Peyer's patch (tissue), 4 donors: ENCODE measurements at places on chromosomes 16 and 17. TPM values are rescaled to one million over a fixed set of nuclear protein-coding genes. Genes with fewer than 3 reads are reported as not detected.

Gene ERN1
- total RNA-seq, result 17.2 TPM

Gene CDK5R1
- 0.88 TPM for total RNA-seq

Gene NGFR
- total RNA-seq, result 0.70 TPM

Gene PLA2G10
- total RNA-seq, result 15.7 TPM

Gene SERPINF2
- 4.6 TPM for total RNA-seq

Gene KRTAP9-2
- not detected for total RNA-seq

Gene ADAD2
- not detected for total RNA-seq

Gene RNF43
- total RNA-seq, result 104 TPM

Gene KRT27
- not detected for total RNA-seq

Gene CA10
- not detected for total RNA-seq

Gene CACNA1G
- total RNA-seq, result not detected

Gene PCTP
- total RNA-seq, result 16.0 TPM

Gene CDYL2
- 8.7 TPM for total RNA-seq

Gene COTL1
- 42.2 TPM for total RNA-seq

Gene KRTAP1-5
- not detected for total RNA-seq

Gene RETREG3
- total RNA-seq, result 31.4 TPM

Gene C16orf96
- total RNA-seq, result not detected

Gene SPN
- 2.5 TPM for total RNA-seq

Gene NLK
- total RNA-seq, result 45.4 TPM

Gene PTGES3L
- not detected for total RNA-seq

Gene KRTAP3-2
- not detected for total RNA-seq

Gene KIF18B
- 9.7 TPM for total RNA-seq

Gene PLXDC1
- 34.7 TPM for total RNA-seq

Gene LGALS9C
- total RNA-seq, result 15.3 TPM

Gene TAC4
- not detected for total RNA-seq

Gene DNAAF8
- total RNA-seq, result not detected

Gene MYH1
- total RNA-seq, result not detected

Gene KREMEN2
- 0.40 TPM for total RNA-seq

Gene NFAT5
- total RNA-seq, result 40.5 TPM

Gene SLC12A3
- total RNA-seq, result not detected

Gene DRC3
- 5.8 TPM for total RNA-seq

Gene RNF112
- total RNA-seq, result 1.2 TPM

Gene CFAP97D1
- total RNA-seq, result not detected

Gene CD300A
- 1.1 TPM for total RNA-seq

Gene DPEP3
- not detected for total RNA-seq

Gene TBC1D28
- not detected for total RNA-seq

Gene ZNF750
- not detected for total RNA-seq

Gene PPM1E
- 0.13 TPM for total RNA-seq

Gene SLC4A1
- total RNA-seq, result not detected

Gene UMOD
- total RNA-seq, result not detected

Gene WIPF2
- 22.1 TPM for total RNA-seq

Gene RHBDF1
- total RNA-seq, result 47.2 TPM

Gene PRSS27
- not detected for total RNA-seq

Gene CMTM2
- not detected for total RNA-seq

Gene GNAO1
- 7.0 TPM for total RNA-seq

Gene NECAB2
- not detected for total RNA-seq

Gene GNG13
- not detected for total RNA-seq
